Adrenal gland (tissue), 19 donors: ENCODE measurements at places on chromosomes 11 and 22. TPM values are rescaled to one million over a fixed set of nuclear protein-coding genes. Genes with fewer than 3 reads are reported as not detected.

The OR5P2 gene
- polyA plus RNA-seq = not detected

- H3K27me3 ChIP-seq = no peaks in the 10 kb centered on the region
- DNase-seq = no peak
- H3K4me1 ChIP-seq = no peaks in the 10 kb centered on the region
- peak overlapping the region; percentile 94 for H3K27ac ChIP-seq
- H3K36me3 ChIP-seq = no peaks in the 10 kb centered on the region
Measured at GRCh38 chr11:67317888-67318555, 14.7 kb downstream of the SSH3 start.

DNA sequence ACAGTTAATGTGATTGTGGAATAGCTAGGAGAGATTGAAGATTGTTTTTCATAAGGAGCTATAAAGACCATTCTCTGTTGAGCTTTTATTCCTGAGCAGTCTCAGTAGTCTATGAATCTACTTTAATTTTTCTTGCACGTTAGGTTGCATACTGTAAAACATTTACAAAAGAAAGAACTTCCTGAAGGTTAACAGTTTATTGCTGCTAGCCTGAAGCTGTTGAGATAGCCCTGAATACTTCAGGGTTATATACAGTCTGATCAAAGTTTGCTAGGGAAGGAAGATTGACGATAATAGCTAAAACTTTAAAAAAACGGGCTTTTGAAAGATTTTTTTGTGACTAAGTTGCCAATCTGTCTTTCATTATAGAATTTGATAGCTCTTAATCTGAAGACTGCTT lies 64.8 kb downstream of the PPP6R3 start:
- no peaks in the 10 kb centered on the region for H3K27me3 ChIP-seq
- H3K4me3 ChIP-seq = no peak overlapping the region
- H3K36me3 ChIP-seq = peaks cover 31% of the 10 kb centered on the region
- no peak overlapping the region for H3K27ac ChIP-seq
- peaks cover 49% of the 10 kb centered on the region for H3K4me1 ChIP-seq

The CENPM gene
- 0.92 TPM for polyA plus RNA-seq

The OR8D4 gene
- not detected for polyA plus RNA-seq

DNA sequence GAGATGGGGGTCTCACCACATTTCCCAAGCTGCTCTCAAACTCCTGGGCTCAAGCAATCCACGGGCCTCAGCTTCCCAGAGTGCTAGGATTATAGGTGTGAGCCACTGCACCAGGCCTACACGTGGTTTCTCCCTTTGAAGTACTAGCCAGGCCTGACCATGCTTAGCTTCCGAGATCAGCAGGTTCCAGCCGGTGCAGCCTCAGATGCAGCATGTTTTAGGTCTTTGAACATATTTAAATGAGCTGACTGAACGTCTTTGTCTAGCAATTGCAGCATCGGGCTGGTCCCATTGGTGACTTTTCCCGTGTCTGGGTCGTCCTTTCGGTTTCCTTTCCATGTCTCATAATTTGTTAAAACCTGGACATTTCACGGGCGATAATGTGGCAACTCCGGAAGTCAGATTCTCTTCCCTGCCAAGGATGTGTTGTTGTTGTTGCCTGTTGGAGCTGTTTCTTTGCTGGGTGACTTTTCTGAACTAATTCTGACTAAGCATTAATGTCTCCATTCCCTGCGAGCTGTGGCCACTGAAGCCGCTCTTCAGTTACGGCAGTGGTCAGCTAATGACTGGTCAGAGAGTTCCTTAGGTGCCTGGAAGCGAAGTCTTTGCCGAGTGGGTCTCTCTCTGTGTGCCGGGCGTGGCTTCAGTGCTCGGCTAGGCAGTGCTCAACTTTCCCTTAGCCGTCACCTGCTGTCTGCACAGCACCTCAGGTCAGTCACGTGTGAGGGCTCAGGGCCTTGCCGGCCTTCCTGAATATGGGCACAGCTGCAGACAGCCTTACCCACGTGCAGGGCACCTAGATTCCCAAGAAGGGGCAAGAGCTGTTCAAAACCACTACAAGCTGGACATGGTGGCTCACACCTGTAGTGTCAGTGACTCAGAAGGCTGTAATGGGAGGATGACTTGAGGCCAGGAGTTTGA lies 3.8 kb upstream of the CYP2D6 start:
- DNase-seq = no peak
- no peaks in the 10 kb centered on the region for H3K27me3 ChIP-seq
- H3K27ac ChIP-seq = no peak overlapping the region
- no peak overlapping the region for H3K4me3 ChIP-seq

The KRTAP5-2 gene
- not detected for polyA plus RNA-seq

DNA sequence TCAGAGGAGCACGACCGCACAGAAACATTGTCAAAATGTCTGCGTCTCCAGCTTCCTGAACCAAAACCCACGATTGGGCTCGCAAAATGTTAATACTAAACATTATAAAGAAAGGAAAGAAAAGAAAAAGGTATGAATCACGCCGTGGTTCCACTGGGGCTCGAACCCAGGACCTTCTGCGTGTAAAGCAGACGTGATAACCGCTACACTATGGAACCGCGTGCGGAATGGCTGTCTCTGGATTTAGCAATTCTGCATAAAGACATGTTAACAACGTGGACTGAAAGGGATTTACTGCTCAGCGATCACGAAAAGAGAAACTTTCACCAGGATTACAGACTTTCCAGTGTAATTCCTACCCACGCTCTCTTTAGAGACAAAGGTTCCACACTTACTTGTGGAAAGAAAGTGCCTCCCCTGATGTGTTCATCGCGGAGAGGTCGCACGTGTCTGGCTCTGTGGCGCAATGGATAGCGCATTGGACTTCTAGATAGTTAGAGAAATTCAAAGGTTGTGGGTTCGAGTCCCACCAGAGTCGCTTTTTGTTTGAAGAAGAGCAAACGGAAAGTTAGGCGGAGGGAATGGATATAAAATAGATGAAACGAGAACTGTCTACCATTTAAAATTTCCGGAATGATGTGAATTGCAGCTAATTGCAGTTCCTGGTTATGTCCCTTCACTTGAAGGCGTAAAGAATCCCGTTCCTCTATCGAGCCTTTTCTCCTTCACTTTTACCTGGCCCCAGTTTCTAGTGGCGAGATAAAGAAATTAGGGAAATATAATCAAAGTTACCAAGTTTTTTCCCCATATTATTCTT lies 39.7 kb downstream of the OR4D9 start:
- peaks cover 41% of the 10 kb centered on the region for H3K4me1 ChIP-seq
- peak overlapping the region; percentile 73 for H3K27ac ChIP-seq
- no peaks in the 10 kb centered on the region for H3K36me3 ChIP-seq
- peak; percentile 86 for DNase-seq
- no peaks in the 10 kb centered on the region for H3K27me3 ChIP-seq
- peak overlapping the region; percentile 35 for H3K4me3 ChIP-seq

- H3K4me3 ChIP-seq = no peak overlapping the region
- no peaks in the 10 kb centered on the region for H3K27me3 ChIP-seq
- no peak for DNase-seq
- no peaks in the 10 kb centered on the region for H3K36me3 ChIP-seq
Measured at GRCh38 chr11:45079943-45080719, 66.3 kb upstream of the PRDM11 start.

DNA sequence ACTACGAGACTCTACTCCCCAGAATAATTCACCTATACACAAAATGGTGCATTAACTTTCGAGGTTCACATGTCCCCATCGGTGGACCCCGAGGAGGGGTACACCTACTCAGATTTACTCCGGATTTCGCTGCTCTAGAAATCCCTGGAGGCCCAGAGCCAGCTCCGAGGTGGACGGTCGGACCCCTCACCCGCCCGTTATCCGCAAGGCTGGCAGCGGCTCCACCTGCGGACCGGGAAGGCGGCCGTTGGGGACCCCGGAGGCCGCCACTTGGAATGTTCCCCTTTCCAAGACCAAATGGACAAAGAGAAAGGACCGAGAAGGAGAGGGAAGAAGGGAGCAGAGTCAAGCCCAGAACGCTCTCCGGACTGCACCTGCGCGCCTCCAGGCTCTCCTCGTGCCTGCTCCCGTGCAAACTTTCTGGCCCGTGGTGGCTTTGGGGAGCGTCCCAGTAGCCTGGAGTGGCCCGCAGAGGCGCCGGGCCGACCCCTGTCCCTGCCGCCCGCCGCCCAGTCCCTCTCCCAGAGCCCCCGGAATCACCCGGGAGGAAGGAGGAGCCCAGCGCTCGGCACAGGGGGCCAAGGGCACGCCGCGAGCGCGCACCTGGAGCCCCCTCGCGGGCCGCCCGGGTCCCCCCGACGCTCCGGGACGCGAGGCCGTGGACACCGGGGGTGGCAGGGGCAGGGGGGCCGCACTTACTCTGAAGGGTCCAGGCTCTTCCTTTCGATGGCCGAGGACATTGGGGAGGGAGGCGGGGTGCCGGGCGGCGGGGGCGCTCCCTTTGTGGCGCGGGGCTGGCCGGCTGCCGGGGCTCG lies 23.0 kb downstream of the LMO2 start:
- DNase-seq = no peak
- no peak overlapping the region for H3K4me3 ChIP-seq
- H3K27ac ChIP-seq = peak overlapping the region; percentile 68
- peaks cover 16% of the 10 kb centered on the region for H3K4me1 ChIP-seq

GRCh38 chr22:23282089-23282501 lies 101.8 kb downstream of the BCR start:
- peak; percentile 94 for DNase-seq
- H3K4me3 ChIP-seq = no peak overlapping the region
- H3K36me3 ChIP-seq = peaks cover 23% of the 10 kb centered on the region
- no peaks in the 10 kb centered on the region for H3K27me3 ChIP-seq
- peaks cover 11% of the 10 kb centered on the region for H3K4me1 ChIP-seq

- H3K4me3 ChIP-seq = no peak overlapping the region
- H3K27me3 ChIP-seq = peaks cover 4% of the 10 kb centered on the region
- H3K27ac ChIP-seq = no peak overlapping the region
- no peak for DNase-seq
Measured at GRCh38 chr11:69200331-69201065, 44.8 kb downstream of the SMIM38 start.

The USP2 gene
- 9.1 TPM for polyA plus RNA-seq

DNA sequence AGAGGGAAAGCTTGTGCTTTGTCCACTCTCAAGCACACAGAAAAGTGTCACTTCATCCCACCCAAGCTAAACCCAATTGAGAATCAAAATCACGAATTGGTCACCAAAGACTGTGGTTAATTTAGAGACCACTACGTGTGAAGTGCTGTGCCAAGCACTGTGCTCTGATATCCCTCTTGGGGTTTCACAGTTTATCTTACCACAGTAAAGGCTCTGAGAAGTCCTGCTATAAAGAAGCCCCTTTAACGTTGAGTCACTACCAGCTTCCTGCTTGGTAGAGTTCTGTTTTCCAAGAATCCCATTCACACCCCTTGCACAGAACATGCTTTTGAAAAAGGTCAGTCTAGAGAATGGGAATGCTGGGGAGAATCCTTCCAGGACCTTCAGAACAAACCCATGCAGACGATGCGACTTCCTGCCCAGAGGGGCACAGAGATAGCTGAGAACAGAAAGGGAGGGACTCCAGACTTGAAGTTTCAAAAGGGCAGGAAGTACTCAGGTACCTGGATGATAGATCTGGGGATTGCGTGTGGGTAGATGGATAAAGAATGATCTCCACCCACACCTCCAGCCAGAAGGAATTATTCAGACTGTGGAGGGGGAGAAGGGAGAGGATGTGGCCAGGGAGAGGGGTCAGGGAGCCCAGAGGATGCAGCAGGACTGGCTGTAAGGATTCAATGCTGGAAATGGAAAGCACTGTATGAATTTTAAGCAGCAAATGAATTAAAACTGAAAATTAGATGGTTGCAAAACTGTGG lies 18.1 kb upstream of the TSPAN18 start:
- no peaks in the 10 kb centered on the region for H3K27me3 ChIP-seq
- DNase-seq = no peak
- H3K27ac ChIP-seq = no peak overlapping the region
- no peak overlapping the region for H3K4me3 ChIP-seq

- H3K36me3 ChIP-seq = no peaks in the 10 kb centered on the region
- no peak overlapping the region for H3K4me3 ChIP-seq
- no peak for DNase-seq
Measured at GRCh38 chr22:47275605-47276449, 513.4 kb downstream of the TBC1D22A start.

The GAB4 gene
- polyA plus RNA-seq = 0.03 TPM

- no peaks in the 10 kb centered on the region for H3K4me1 ChIP-seq
- H3K4me3 ChIP-seq = no peak overlapping the region
- no peak for DNase-seq
- no peaks in the 10 kb centered on the region for H3K27me3 ChIP-seq
Measured at GRCh38 chr11:65059959-65060824, 1.8 kb upstream of the NAALADL1 start.

The PGA3 gene
- 3.1 TPM for polyA plus RNA-seq

DNA sequence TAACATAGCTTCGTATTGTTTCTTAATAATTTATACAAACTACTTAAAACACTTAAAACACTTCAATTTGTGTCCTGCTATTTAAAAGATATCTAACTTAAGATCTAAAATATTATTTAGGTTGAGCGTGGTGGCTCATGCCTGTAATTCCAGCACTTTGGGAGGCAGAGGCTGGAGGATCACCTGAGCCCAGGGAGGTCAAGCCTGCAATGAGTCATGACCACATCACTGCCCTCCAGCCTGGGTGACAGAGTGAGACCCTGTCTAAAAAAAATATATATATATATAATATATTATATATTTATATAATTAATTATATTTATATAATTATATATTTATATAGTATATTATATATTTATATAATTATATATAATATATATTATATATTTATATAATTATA lies 4.2 kb upstream of the CTR9 start:
- no peak overlapping the region for H3K4me3 ChIP-seq
- no peaks in the 10 kb centered on the region for H3K36me3 ChIP-seq
- DNase-seq = no peak
- H3K27ac ChIP-seq = no peak overlapping the region

DNA sequence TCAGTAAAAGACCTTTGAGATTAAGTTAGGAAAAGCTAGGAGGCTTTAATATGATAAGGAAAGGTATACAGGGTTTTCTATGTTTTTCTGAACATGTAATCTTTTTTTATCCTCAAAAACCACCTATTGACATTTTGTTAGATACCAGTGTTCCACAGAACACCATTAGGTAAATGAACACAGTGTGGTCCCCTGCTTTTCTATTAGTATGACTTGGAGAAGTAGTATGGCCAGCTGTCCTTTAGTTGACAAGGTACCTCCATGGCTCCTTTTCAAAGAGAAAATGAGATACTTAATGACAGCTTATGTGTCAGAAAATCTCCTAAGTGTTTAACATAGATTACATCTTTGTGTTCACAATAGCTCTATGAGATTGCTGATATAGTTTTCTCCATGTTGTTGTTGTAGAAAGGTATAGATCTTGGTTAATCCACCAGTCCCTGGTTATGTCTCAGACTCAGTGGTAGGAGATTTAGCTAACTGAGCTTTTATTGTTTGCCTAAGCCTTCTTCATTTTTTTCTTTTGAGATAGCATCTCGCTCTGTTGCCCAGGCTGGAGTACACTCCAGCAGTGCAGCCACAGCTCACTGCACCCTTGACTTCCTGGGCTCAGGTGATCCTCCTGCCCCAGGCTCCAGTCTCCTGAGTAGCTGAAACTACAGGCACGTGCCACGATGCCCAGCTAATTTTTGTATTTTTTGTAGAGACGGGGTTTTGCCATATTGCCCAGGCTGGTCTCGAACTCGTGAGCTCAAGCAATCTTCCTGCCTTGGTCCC lies 46.0 kb downstream of the STIM1 start:
- no peak for DNase-seq
- no peaks in the 10 kb centered on the region for H3K27me3 ChIP-seq
- no peaks in the 10 kb centered on the region for H3K36me3 ChIP-seq
- H3K27ac ChIP-seq = no peak overlapping the region
- peaks cover 36% of the 10 kb centered on the region for H3K4me1 ChIP-seq
- H3K4me3 ChIP-seq = no peak overlapping the region

The WBP2NL gene
- 0.62 TPM for polyA plus RNA-seq
